ENCODE measurements at places on chromosomes 12 and 14. TPM values are rescaled to one million over a fixed set of nuclear protein-coding genes. Genes with fewer than 3 reads are reported as not detected.

DNA sequence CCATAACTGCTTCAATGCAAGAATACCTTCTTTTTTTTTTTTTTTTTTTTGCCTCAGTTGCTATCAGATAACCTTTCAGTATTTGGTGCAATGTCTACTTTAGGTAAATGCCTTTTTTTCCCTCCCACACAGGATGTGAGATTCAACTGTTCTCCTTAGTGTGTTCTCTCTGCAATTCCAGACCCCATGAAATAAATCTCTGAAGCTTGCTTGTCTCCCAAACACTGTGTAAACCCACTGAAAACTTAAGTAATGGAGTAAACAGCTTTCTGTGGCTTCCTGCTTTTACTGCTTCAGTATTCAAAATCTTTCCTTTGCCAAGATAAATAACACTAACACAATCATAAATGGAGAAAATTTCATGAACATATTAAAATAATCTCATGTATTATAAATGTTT is 55.8 kb upstream of the CLEC14A start:
- no peak for DNase-seq

DNA sequence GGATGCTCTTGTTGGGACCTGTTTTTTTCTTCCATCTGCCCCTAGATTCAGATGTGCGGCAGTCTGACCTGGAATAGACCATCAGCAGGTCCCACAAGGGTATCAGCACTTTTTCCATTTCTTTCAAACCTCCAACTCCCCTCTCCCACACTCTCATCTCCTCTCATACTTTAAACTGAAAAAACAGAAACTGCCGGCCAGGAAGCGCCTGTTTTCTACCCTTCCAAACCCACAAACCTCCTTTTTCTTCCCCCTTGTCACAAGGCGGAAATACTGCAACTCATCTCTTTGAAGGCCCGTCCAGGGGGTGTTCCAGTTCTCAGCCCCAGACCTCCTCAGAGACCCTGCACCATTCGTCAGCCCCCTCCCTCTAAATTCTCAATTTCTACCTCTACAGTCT is 62.5 kb upstream of the FKBP4 start:
- DNase-seq: no peak

DNA sequence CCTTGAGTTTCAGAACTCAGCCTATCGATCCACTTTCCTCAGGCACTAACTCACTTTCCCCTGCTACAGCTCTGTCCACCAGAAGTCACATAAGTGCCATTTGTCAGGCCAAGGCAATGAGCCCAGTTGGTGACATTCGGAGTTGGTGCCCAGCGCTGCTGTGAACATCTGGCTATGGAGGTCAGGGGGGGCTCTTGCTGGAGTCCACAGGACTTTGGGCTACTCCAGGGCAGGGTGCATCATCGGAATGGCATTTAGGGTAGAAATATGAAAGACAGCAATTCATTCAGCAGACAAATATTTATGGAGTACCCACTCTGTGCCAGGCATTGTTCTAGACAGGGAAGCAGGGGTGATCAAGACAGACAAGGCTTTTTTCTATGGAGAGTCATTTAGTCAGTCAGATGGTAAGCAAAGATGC is 1.5 kb upstream of the PPP1CC start:
- no peak for DNase-seq

DNA sequence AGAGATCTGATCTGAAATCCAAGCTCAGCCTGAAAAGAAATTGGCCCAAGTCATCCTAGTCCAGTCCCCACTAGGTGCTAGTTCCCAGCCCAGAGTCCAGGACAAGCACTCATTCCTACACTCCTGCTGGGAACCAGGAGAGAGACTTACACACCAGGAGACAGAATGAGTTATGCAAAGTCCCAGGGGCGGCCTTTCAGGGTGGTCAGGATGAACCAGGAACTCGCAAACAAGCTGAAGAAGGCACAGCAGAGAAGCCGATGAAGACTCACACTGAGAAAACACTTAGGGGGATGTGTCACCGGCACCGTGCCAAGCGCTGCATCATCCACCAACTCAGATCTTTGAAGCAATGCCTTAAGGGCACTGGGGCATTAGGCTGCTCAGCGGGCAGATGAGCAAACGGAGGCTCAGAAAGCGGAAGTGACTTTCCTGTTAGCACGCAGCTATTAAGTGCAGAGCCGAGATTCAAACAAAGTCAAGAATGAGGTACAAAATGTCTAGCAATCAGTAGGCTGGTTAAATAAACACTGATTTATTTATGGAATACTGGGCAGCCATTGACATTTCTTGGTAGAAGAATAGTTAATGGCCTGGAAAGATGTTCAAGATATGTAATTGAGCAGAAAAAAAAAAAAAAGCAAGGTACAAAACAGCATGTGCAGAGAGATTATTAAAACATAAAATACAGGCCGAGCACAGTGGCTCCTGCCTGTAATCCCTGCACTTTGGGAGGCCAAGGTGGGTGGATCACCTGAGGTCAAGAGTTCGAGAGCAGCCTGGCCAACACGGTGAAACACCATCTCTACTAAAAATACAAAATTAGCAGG is 78.7 kb downstream of the LRRC74A start:
- DNase-seq: no peak

DNA sequence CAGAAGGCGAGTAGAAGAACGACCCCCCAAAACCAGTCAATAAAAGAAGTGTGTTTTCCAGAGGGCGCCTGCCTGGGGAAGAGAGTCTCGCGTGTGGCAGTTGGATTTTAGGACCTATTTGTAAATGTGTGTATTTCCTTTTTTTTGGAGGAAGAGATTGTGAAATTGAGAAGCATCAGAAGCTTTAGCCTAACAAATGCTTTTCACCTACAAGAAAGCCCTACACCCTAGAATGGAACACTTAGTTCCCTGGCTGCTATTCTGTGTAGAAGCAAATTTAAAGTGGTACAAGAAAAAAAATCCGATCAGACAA is 1.3 kb downstream of the RCOR1 start:
- DNase-seq: no peak

DNA sequence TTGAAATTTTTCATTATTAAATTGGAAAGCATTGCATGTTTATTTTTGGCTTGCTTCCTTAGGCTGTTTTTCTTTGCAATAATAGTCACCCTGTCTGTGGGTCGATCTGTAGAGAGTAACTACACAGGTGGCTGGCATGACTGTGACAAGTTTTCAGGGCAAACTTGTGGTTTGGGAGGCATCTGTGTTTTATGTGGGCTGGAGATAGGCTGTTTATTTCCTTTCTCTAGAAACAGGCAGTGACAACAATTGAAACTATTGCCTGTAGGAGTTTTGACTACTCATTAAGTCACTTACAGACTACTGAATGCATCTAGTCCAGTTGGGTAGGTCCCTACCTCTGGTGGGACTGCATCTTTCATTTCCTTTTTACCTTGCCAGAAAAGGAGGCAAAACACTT is 155.6 kb downstream of the DYRK2 start:
- DNase-seq: no peak

GRCh38 chr12:57250541-57250940 is 446 bp downstream of the STAC3 start:
- DNase-seq: no peak

GRCh38 chr12:6333029-6333428 is 8.8 kb downstream of the TNFRSF1A start:
- DNase-seq: no peak

Gene OTOGL
- 0.11 TPM for total RNA-seq

Gene CD27
- 0.37 TPM for total RNA-seq

Gene ATF1
- 47.8 TPM for total RNA-seq
